ENCODE measurements at places on chromosomes 12 and 14.

GRCh38 chr14:99359906-99360305, 87.9 kb upstream of the BCL11B start:
- no peak for DNase-seq

DNA sequence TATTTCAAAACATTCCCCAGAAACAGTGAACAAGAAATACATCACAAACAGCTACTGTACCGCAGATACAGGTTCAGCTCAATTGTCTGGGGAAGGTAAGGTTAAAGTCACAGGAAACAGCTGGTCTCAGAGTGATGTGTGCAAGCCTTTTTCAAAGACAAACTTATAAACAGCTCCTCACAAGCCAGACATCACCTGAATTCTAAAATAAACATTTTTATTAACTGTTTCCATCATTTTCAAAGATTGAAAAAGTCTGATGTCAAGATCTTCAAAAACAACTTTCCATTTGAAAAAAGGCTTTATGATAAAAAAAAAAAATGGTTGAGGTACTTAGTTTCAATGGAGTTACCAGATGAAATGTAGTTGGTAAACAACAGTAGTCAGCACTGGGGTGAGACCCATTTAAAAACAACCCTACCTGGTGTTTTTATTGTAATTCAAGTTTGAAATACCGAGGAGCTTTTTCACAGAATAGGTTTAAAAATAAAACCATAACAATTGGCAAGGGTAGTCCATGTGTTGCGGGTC, 4.0 kb downstream of the BTG1 start:
- no peak for DNase-seq

GRCh38 chr12:59839514-59839913, 243.7 kb downstream of the SLC16A7 start:
- DNase-seq, result no peak

GRCh38 chr14:68143341-68143841, 323.8 kb downstream of the RAD51B start:
- no peak for DNase-seq

DNA sequence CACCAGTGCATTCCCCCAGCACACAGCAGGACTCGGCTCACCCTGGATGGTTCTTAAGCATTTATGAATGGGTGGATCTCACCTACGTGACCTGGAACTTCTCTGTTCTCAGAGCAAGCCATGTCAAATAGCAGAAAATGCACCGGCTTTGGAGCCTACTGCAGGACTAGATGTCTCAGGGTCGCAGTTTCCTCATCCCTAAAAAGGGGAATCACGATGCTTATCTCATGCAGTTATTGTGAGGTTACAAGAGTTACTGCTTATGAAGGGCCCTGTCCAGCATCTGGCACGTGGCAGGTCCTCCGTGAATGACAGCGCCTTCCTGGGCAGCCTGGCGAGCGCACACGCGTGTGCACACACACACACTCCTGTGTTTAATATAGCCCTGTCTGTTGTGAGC, 128.5 kb downstream of the ETV6 start:
- DNase-seq, result no peak

GRCh38 chr14:35747379-35747778, 61.7 kb downstream of the RALGAPA1 start:
- no peak for DNase-seq

DNA sequence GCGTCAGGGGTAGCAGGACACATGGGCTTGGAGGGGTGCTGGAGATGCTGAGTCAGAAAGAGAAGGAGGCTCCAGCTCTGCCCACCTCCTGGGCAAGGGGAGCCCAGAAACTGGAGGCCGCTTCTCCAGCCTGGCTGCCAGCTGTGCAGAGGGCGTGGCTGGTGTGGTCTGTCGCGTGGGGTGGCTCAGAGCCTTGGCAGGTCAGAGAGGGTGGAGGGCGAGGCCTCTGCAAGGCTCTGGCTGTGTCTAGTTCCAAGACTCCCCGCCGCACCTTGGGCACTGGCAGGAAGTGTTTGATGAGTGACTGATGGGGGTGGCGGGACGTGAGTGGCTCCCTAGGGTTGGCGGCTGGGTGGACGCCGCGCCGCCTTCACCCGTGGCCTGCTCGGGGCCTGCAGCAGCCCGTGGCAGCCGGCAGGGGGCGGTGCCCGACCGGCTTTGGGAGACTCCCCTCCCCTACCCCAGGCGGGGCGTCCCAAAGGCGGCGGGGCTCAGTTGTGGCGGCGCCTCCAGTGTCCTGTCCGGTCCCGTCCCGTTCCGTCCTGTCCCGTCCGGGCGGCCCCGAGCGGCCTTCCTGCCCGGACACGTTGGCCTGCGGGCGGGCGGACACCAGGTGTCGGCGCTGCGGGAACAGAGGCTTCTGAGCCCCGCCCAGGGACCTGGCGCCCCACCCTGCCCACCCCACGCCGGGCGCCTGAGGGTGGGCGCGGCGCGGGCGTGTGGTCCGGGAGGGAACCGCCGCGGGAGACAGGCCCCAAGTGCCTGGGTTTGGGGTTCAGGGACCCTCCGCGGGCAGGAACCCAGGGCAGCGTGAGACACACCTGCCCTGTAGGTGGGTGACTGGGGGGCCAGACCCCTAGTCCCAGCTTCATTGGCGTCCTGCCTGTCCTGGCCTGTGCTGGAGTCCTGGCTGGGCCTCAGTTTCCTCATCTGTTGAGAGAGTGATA, 39.7 kb downstream of the KRT80 start:
- no peak for DNase-seq

- DNase-seq, result no peak
Observed at GRCh38 chr12:120399531-120399930, 30.6 kb upstream of the MSI1 start.

- DNase-seq, result no peak
Observed at GRCh38 chr12:9027161-9028059, 38.1 kb downstream of the KLRG1 start.

GRCh38 chr12:130770413-130771028, 54.4 kb upstream of the RIMBP2 start:
- no peak for DNase-seq

GRCh38 chr12:21774358-21775132, at the start of gene KCNJ8:
Gene KCNJ8, minus strand, starts transcription at chr12:21774706. Its CDS starts 1,090 bp downstream, at chr12:21773616.
- peak; percentile 45 for DNase-seq

DNA sequence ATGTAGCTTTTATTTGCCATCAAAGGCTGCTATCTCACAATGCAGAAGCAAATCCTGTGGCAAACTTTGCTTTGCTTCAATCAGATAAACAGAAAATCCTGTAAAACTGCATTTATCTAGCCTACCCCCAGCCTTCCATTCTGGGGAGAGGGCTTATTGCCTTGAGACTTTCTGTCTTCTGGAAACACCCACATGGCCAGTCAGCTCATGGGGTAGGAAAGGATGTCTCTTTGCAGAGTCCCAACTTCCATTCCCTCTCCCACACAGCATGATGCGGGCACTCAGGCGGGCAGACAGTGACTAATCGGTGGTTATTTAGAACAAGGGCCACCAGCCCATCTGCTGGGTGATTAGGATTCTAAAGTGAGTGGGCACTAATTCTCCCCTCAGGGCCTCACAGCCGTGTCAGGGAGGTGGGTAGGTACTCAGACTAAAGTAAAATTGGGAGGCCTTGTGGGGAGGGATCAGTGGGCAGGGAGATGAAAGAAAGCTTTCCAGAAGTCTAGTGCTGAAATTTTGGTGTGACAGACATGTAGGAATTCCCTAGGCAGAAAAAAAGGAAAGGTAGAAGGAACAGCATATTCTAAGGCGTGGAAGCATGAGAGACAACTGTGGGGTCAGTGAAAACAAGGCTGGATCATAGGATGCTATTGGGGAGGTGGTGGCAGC, 720.5 kb downstream of the VRK1 start:
- DNase-seq, result no peak

- DNase-seq, result no peak
Observed at GRCh38 chr12:46109343-46110222, 119.2 kb upstream of the SCAF11 start.

- DNase-seq, result no peak
Observed at GRCh38 chr14:79786522-79786921, 424.8 kb downstream of the DIO2 start.

DNA sequence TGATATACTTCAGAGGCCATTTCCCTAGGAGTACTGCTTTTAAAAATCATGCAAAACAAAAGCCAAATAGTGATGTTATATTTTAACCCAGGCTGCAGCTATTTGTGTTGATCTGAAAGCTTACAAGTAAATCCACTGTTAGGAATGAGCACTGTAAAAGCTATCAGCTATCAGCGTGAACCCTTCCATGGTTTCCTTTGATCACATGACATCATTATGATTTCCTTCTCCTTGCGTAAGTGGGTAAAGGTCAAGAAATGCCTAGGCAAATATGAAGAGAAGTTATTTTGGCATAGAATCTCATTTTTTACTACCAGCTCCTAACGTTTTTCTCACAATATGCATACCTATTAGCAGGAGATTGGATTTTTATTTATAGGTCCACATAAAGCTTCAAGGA, 48.6 kb upstream of the CATSPERB start:
- no peak for DNase-seq

GRCh38 chr12:24360461-24360860, 411.0 kb upstream of the SOX5 start:
- DNase-seq, result no peak

DNA sequence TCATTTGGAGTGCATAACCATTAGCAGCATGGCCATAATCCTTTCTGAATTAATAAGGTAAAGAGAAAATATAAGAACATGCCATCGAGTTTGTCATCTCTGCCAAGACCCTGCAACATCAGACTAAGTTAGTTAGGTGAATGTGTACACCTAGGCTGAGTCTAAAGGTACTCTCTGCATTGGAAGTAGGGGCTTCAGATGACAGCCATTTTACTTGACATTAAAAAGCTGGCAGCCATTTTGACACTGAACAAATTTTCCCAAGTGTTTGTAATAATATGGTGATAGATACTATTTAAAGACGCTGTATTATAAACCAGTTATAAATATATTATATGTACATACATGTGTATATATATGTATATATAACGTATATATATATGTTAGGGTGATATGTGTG, 79.0 kb downstream of the SUDS3 start:
- DNase-seq, result no peak

DNA sequence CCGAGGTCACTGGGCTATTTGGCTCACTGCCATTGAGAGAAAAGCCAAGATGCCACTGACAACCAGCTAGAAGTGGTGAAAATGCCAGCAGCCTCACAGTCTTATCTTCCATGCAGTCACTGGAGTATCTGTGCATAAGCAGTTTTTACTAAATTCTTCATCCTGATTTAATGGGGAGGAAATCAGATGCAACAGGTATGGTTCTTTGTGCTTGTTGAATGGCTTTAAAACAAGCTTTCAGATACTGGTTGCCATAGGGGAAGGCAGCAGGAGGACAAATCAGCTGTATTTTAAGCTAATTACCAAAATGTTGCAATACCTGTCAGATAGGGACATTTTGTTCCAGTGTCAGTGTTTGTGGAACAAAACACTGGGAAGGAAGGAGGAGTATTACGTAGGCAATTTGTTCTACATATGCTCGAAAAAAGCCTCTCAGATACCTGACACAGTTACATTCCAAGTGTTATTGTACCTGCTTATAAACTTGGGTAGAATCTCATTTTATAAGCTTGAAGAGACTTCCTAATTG, 54.1 kb upstream of the ARHGAP5 start:
- DNase-seq, result no peak

GRCh38 chr12:60176891-60177290, 581.1 kb downstream of the SLC16A7 start:
- no peak for DNase-seq

DNA sequence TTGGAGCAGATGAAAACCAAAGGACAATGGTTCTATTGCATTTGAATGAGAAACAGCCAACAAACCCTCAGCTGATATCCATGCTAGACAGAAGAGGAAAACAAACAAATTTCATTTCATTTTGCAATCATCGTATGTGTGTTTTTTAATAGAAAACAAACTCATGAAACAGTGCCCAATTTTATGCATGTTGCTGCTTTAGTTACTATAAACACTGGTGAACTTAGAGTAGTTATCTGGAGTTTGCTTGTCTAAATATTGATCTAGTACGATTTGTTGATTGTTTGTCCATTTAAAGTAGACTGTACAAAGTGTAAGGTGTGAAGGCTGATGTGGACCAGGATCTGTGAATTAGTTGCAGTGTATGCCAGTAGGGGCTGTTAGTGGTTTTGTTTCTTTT, 166.6 kb downstream of the KITLG start:
- no peak for DNase-seq

DNA sequence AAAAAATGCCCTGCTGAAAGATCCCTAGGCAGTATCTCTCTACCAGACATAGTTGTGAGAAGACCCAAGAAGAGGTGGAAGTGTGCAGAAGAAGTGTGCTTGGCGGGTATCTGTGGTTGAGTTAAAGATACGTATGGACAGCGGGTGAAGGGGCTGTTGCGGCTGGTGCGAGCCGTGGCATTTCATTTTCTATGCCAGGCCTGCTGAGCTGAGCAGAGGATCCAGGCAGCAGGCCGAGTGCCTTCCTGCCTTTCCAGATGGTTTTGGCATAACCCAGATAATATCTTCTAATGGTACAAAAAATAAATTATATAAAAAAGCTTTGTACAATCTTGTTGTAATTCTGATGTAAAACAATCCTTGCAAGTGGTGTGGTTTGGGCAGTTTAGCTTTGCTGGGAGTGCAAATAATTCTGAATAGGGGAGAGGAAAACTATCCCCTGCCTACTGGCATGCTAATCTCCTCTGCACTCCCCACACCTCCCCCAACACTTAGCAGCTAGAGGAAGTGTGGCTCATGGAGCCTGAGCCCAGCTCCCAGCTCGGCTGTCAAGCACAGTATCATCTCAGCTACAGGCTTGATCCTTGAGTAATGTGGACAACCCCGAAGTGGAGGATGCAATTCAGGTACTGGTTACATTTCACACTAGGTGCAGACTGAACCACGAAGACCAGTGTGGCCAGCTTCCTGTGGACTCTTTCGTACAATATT, 168.9 kb downstream of the VRK1 start:
- DNase-seq, result no peak

- DNase-seq, result no peak
Observed at GRCh38 chr14:72523424-72524294, 370.2 kb downstream of the DPF3 start.

- peak; percentile 32 for DNase-seq
Observed at GRCh38 chr12:51371295-51371953, 19.8 kb downstream of the GALNT6 start.
